ENCODE measurements at places on chromosomes 4 and X.

DNA sequence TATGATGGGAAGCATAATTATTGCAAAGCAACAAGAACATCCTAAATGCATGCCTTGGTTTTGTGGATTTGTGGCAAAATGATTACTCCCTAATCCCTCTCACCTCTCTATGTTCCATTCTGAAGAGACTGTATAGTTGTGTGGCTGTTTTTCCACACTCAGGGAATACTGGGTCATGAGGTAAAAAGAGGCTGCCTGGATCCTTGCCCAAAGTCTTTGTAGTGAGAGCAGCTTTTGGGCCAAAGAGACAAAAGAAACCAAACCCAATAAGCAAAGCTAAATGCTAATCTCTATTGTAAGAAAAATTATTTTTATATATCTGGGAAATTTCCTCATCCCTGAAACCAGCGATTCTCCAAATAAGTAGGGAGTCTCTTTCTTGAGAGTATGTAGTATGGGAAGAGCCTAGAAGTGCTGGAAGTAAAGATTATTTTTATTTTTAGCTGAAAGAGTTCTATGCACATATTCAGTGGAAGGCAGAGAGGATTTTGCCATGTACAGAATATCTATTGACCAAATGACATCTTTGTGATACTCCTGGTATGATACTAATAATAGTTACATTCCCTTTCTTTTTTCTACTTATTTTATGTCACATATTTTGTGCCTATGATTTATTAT, 24.9 kb upstream of the SULT1B1 start:
- DNase-seq, result no peak

- peak; percentile 53 for DNase-seq
Observed at GRCh38 chr4:37453281-37453998, 208.9 kb downstream of the NWD2 start.

- DNase-seq, result no peak
Observed at GRCh38 chrX:148928811-148929210, 428.4 kb downstream of the AFF2 start.

GRCh38 chr4:165634766-165635165, 238.3 kb upstream of the TLL1 start:
- DNase-seq, result no peak

DNA sequence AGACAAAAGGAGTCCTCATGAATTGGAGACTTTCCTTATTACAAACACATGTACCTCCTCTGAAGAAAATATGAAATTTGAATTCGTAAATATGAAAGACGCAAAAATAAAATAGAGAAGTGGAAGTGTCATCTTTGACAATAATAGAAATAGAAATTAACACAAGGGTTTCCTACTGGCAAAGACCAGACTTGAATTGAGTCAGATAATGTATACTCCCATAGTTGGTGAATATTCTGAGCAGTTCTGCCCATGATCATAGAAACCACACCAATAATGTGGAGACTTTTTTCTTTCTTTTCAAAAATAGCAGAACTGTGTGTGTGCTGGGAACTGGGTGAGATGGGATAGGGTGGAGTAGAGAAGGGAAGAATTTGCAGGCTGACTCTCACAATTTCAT, 277.7 kb upstream of the TET2 start:
- no peak for DNase-seq

DNA sequence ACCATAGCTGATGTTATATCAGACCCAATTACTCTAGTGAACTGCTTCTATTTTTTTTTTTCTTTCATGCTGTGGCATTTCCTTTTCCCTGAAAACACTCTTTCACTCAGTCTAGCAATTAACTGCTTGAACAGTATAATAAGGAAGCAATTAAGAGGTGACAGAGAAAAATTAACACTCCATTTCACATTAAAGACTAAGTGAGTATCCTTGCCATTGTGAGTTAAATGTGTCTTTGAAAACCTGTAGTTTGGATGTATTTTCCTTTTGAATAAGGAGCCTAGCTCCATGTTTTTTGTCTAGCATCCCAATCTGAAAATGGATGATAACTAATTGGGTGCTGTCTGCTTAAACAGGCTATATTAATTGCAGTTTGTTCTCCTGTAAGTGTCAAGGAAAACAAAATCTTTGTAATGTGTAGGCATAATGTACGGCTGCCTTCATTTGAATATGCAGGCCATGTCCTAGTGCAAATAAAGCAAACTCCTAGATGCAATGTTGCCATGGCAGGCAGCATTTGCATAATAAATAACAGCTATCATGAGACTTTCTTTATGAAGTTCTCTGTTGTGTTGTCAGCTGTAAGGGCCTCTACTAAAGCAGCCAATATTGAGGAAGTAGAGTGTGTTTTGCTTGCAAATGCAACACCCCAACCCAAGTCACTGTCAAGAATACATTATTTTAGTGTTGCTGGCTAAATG, 416.7 kb downstream of the ZIC3 start:
- no peak for DNase-seq

- DNase-seq, result no peak
Observed at GRCh38 chrX:109187473-109188168, 294.3 kb downstream of the GUCY2F start.

DNA sequence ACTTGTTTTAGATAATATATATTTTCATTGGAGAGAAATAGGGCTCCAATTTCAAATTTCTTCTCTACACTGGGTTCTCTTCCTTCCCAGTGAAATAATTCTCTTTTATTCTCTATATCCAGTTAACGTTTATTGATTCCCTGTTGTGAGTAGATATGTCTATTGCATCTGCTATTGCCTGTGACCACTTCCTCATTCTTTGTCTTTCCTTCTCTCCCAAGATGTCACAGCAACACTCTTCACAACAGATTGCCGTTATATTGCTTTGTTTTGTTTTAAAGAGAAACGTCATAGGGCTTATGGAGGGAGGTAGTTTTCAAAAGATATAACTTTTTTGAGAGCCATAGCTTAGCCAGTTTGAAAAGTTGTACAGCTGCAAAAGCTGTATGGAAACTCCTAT, 343.8 kb downstream of the ARHGAP24 start:
- DNase-seq, result no peak

- DNase-seq, result no peak
Observed at GRCh38 chrX:148878371-148878770, 378.0 kb downstream of the AFF2 start.

- DNase-seq, result no peak
Observed at GRCh38 chr4:14023896-14024295, 396.4 kb upstream of the BOD1L1 start.

- DNase-seq, result no peak
Observed at GRCh38 chr4:73187325-73187724, 71.3 kb downstream of the ANKRD17 start.

DNA sequence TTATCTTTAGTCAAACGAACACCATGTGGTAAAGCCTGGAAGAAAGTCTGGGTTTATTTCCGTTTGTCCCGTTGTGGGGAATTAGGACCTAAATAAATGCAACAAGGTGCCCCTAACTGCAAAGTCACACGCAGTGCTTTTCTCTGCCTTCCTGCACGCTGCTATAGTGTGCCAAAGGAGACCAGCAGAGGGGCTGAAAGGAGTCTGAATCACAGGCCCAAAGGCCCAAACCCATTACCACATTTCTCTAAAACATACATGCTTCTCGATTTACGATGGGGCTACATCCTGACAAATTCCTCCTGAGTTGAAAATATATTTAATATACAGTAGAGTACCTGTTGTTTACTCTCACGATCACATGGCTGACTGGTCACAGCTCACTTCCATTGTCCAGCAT, 4.5 kb downstream of the VEGFC start:
- no peak for DNase-seq

DNA sequence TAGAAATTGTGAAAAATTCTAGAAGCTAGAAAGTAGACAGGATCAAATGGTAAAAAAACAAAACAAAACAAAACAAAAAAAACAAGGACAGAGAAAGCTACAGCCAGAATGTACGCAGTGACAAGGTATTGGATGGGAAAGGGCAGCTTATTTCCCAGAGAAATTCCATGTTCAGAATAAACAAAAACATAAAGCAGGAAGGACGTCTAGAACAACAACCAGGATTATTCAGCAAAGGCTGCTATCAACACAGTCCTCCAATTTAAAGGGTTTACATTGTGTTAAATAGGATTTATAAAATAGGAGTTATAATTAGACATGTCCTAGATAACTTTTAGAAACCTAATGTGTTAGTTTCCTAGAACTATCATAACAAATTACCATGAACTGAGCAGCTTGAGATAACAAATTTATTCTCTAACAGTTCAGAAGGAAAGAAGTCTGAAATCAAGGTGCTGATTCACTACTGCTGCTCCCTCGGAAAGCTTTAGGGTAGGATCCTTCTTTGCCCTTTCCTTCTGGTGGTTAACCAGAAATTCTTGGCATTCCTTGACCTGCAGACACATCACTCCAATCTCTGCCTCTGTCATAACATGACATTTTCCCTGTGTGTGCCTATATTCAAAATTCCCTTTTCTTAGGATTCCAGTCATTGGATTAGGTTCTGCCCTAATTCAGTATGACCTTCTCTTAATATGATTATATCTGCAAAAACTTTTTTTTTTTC, 175.6 kb downstream of the SNCA start:
- DNase-seq, result no peak

- no peak for DNase-seq
Observed at GRCh38 chrX:129998021-129998420, 15.6 kb downstream of the BCORL1 start.

- no peak for DNase-seq
Observed at GRCh38 chrX:21412029-21412428, 37.8 kb downstream of the CNKSR2 start.

DNA sequence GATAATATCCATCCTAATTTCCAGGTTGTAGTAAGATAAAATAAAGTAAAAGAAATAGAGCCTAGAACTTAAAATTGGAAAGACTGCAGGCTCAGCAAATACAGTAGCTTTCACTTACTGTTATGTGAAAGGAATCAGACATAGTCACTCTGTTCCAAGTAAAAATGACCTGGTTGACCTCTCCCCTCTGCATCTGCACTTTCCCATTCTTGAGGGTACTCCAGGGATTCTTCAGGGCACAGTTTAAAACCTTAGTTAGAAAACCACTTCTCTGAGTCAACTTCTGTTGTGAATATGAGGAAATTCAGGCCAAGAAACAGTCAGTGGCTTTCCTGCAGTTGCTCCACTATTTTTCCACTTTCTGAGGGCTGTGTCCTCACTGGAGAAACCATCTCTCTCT, 42.9 kb downstream of the FRAS1 start:
- DNase-seq, result no peak

DNA sequence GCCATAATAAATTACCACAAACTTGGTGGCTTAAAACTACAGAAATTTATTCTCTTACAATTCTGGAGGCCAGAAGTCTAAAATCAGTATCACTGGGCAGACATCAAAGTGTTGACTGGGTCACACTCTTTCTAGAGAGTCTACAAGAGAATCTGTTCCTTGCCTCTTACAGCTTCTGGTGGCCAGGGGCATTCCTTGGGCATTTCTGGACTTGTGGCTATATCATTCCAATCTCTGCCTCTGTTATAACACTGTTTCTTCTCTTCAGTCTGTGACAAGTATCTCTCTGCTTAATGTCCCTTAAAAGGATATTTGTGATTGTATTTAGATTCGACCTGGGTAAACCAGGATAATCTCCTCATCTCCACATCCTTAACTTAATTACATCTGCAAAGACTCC, 207.3 kb upstream of the DCAF8L1 start:
- DNase-seq, result no peak

GRCh38 chr4:42895452-42895851, 2.9 kb downstream of the GRXCR1 start:
- DNase-seq, result no peak

GRCh38 chrX:48636776-48637175, 39.5 kb downstream of the WDR13 start:
- DNase-seq, result no peak

DNA sequence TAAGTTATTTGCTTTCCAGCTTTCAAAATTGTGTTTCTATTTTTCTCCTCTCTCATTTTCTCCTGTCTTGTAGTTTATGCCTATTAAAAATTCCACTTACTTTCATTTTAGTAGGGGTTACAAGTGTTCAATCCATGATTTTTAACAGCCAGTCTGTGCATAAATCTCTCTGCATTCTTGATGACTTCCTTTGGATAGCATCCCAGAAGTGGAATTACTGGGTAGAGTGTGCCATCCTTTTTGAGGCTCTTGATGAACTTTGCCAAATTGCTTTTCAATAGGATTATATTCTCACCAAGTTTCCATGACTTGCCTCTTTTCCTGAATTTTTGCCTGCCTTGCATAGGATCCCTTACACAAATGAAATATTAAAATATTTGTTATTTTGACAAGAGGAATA, 58.5 kb downstream of the DIPK2B start:
- no peak for DNase-seq

GRCh38 chrX:68114573-68115129, 318.6 kb downstream of the OPHN1 start:
- no peak for DNase-seq

GRCh38 chr4:153276971-153277370, 67.5 kb upstream of the MND1 start:
- DNase-seq, result no peak

DNA sequence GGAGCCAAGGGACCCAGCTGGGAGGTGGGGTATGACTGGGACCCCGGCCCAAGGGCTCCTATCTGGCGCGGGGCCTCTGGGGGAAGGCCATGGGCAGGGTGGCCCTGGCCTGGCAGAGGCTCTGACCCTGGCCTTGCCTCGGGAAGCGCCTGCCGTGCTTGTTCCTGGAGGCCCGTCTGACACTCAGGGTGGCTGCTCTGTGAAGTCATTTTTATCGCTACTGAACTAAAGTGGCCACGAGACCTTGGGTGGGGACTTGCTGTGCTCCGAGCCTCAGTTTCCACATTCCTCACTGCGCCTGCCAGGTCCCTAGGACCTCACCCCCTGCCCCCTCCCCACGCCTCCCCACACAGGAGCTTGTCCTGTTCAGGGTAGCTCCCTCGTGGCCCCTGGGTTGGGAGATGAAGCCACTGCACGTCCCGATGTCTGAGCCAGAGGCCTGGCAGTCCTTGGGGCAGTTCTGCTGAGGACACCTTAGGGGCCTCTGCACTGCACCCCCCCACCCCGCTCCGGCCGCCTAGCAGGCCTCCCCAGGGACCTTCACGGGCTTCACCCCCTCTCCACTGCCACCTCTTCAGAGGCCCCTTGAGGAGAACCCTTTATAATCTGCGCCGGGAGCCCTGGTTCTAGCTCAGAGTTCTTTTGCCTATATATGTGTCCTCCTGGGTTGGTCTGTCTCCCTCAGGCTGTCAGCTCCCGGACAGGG, 639 bp upstream of the SORCS2 start:
- DNase-seq, result no peak
